ENCODE measurements at places on chromosomes 7 and 10. TPM values are rescaled to one million over a fixed set of nuclear protein-coding genes. Genes with fewer than 3 reads are reported as not detected.

The MUC3A gene
- total RNA-seq = not detected

The STEAP1 gene
- 14.8 TPM for total RNA-seq

The NUDT13 gene
- total RNA-seq = 2.5 TPM

The FOXP2 gene
- 6.2 TPM for total RNA-seq

The LRRD1 gene
- not detected for total RNA-seq

The SLC26A4 gene
- 0.36 TPM for total RNA-seq

The GNAI1 gene
- total RNA-seq = 27.8 TPM

The FBH1 gene
- total RNA-seq = 124 TPM

The CLRN3 gene
- total RNA-seq = not detected

The NRP1 gene
- total RNA-seq = 9.1 TPM

All from melanocyte of skin (primary cell).